ENCODE measurements at places on chromosomes 11 and 22.

DNA sequence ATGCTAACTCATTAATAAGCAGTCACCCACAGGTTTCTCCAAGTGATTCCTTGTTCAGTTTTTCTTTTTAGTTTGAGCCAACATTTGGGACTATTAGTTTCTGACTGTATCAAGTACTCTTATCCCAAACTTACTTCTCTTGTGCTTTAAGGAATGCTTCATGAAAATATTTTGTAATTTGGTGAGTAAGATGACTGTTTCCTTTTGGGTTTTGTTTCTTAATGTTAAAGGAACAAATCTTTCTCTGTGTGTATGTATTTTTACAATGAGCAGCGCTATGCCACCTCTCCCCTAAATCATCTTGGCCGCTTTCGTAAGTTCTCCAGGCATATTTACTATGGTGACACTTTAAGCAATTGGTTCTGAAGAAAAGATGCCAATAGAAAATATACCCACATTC is 72.4 kb downstream of the LDLRAD3 start:
- DNase-seq = no peak

DNA sequence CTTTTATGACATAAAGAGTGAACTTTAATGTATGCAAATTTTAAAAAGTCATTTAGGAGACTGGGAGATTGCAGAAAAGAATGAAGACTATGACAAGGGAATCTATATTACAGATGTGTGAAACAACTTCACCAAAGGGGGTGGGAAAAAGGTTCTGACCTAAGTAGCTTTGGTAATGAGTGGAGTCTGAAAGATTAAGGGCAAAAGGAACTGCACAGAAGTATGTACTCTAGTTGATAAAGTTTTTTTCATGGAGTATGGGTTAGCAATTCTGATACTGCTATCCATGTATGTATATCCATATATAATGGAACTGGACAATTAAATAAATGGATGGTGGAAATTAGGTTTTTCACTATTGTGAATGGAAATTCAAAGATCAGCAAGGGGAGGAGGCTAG is 9.2 kb downstream of the CKAP5 start:
- no peak for DNase-seq

- no peak for DNase-seq
Observed at GRCh38 chr11:65541093-65541982, 16.5 kb downstream of the SCYL1 start.

DNA sequence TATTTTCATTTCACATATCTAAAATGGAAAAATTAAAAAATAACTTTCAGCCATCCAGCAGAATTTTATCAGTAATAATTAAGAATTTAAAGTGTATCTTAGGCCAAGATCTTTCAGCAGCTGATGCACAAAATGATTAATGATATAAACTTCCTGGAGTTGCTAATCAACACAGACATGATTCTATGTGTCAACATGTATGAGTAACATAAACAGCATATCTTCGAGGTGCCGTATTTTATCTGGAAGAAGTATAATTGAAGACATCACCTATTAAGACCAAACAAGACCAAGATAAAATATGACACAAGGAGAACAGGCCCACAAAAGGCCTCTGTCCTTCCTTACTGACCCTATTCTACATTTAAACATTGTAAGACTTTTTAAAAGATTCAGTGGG is 45.2 kb downstream of the SLC5A12 start:
- DNase-seq = no peak

GRCh38 chr11:70854901-70855556 is 397.3 kb downstream of the SHANK2 start:
- no peak for DNase-seq

- DNase-seq = no peak
Observed at GRCh38 chr11:20669820-20670684, 666 bp downstream of the NELL1 start.

Data from activated naive CD4-positive, alpha-beta T cell (primary cell).